ENCODE measurements at places on chromosomes 3 and 15.

DNA sequence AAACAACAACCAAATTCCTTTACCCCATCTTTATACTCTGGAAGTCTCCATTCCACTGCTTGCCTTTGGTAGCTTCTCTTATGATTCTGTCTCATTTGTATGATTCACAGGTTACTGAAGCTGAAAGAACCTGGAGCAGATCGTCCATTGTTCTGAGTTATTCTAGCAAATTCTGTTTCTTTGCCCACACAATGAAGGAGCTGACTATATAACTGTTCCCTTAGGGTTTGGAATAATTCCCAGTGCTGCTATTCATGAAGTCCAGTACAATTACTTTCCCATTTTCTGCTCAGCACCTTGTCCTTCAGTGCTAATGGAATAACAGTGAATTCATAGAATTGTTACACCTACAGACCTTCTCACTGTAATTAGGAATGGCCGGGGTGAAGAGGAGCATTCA, 167.8 kb downstream of the CHST2 start:
- DNase-seq: no peak

DNA sequence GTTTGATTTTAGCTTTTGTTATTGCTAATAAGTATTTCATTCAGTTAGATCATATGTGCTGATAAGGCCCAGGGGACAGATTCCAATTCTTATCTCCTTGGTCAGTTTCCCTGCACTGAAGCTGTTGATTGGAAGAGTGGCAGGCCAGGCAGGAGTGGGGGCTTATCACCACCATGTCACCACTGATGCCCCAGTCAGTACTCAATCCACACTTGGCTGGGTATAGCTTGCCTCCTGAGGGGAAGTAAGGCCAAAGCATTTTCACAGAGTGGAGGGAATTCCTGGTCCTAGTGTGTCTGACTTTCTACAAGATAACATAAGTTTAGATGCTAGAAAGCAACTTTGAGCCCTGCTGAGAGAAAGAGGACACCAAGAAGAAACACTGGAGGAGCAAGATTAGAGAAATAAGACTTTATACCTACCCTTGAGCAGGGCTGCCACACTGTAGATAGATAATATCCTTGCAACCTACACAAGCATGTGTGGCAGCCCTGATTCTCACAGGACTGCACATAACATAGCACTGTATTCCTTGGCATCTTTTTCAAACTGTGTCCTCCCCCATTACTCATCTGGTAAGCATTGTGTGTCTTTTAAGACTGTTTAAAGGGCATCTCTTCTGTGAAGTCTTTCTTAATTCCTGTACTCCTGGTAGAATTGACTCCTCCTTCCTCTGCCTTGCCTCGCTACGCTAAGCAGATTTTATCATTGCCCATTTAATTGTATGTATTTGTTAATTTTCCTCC, 24.3 kb downstream of the OXNAD1 start:
- DNase-seq: no peak

DNA sequence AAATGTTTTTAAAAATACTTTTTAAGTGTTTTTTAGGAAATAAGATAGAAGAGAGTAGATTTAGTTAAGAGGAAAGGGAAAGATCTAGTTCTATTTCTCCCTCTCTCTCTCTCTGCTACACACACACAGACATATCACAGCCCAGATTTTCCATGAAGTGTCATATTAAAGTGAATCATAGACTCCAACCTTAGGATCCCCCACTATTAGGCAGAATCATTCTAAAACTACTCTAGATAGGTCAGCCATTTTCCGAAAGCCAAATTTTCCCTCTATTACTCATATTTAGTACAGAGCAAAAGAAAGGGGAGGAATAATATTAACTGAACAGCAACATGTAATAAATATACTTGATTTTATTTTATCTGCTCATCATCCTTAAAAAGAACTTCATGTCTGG, 45.1 kb upstream of the RSL24D1 start:
- no peak for DNase-seq

DNA sequence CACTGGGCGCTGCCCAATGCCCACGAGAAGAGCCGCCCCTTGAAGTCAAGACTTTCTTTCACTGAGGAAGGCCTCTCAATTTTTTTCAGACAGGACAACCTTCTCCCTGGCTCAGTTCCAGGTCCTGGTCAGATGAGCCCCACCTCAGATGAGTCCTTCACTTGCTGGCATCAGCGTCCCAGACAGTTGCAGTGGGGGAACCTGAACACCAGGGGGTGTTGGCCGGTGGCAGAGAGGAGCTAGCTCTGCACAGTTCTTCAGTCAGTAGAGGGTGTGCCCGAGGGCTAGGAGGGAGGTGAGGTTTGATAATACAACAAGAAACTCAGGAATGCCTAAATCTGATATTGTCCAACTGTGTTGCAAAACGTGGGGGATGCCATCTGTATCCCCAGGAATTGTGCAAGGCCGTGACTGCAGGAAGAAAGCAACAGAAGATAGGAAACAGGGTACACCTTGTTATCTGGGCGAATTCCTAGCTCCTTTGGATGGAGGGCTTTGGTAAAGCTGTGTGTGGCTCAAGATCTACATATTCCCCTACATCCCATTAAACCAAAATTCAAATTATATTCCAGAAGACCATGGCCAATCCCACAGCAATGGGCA, 34.3 kb downstream of the CCR3 start:
- DNase-seq: no peak

DNA sequence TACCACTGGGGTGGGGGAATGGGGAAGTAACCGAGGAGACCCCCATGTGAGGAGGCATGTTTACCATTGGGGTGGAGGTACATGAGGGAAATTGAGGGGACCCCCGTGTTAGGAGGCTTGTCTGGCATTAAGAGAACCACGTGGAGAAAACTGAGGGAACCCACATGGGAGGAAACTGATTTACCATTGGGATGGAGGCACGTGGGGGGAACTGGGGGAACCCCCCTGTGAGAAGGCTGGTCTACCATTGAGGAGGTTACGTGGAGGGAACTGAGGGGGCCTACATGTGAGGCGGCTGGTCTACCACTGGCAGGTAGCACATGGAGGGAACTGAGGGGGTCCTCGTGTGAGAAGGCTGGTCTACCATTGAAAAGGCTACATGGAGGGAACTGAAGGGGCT, 159.4 kb downstream of the FBLN2 start:
- no peak for DNase-seq

GRCh38 chr3:197854596-197855343, 63.7 kb downstream of the LRCH3 start:
- DNase-seq: no peak
